HAP-1 (cell line): ENCODE measurements at places on chromosomes 13 and 19.

DNA sequence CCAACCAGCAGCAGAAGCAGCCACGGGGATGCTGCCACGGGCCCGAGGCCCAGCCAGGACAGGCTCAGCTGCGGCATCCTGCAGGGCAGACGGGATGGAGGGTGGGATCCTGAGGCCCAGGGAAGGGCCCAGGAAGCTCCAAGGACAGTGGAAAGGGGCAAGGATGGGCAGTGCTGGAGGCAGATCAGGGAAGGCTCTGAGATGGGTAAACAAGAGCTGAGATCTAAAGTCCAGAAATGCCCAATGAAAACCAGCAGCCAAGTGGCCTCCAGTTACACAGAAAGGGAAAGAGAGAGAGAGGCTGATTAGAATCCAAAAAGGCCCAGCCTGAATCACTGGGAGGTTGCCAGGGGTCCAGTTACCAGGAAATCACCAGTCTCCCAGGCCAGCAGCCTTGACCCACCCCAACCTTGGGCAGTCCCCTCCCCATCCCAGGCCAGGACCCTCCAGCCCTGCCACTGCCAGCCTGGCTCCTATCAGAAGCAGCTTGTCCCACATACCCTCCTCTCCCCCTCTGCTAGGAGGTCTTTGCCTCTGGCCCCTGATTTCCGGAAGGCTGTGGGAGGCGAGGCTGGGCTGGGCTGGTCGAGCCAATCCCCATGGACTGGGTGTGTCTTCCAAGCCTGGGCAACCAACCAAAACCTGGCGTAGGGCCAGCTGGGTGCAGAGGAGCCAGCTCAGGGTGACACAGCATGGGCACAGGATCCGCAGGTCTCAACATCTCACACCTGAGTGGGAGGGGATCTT is at the start of gene CYP4F11:
Gene CYP4F11, minus strand, starts transcription at position 198 of the 747 bp plus-strand sequence. Its CDS starts 121 bp downstream, at position 77.
- no peak for DNase-seq

GRCh38 chr13:52112591-52112990 is 16.3 kb downstream of the NEK5 start:
- DNase-seq, result no peak

DNA sequence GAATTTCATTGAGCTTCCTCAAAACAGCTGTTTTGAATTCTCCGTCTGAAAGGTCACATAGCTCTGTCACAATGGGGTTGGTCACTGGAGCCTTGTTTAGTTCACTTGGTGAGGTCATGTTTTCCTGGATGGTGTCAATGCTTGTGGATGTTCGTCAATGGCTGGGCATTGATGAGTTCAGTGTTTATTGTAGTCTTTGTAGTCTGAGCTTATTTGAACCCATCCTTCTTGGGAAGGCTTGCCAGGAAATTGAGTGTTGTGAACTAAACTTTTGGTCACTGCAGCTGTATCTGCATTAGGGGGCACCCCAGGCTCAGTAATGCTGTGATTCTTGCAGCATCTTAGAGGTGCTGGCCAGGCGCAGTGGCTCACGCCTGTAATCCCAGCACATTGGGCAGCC is 22.0 kb downstream of the BLOC1S3 start:
- DNase-seq, result peak; percentile 51

- DNase-seq, result no peak
Observed at GRCh38 chr19:6074709-6075403, 35.4 kb downstream of the RFX2 start.

GRCh38 chr19:43470288-43470687 is 4.9 kb upstream of the LYPD3 start:
- no peak for DNase-seq

DNA sequence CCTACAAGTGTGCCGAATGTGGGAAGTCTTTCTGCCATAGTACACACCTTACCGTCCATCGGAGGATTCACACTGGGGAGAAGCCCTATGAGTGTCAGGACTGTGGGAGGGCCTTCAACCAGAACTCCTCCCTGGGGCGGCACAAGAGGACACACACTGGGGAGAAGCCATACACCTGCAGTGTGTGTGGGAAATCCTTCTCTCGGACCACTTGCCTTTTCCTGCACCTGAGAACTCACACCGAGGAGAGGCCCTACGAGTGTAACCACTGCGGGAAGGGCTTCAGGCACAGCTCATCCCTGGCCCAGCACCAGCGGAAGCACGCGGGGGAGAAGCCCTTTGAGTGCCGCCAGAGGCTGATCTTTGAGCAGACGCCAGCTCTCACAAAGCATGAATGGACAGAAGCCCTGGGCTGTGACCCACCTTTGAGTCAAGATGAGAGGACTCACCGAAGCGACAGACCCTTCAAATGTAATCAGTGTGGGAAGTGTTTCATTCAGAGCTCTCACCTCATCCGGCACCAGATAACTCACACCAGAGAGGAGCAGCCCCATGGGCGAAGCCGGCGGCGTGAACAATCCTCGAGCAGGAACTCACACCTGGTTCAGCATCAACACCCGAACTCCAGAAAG is 10.3 kb upstream of the ERVK3-1 start:
- DNase-seq, result no peak

GRCh38 chr13:110690516-110690915 is 15.4 kb downstream of the CARS2 start:
- DNase-seq, result no peak

DNA sequence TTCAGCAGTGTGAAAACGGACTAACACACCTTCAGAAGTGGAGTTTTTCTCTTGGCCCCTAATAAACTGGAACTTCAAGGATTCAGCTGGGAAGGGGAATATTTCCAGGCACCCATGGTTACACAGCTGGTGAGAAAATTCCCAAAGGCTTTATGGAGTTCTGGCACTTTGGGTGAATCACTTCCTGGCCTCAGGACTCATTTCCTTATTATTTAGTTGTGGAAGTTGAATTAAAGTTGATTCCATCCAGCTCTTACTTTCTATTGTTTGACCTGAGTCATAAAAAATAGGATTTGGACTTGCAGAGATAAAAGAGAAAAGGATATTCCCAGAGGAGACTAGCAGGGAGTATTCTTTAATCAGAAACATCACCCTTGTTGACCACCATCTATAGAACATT is 882.1 kb downstream of the UQCRFS1 start:
- no peak for DNase-seq

DNA sequence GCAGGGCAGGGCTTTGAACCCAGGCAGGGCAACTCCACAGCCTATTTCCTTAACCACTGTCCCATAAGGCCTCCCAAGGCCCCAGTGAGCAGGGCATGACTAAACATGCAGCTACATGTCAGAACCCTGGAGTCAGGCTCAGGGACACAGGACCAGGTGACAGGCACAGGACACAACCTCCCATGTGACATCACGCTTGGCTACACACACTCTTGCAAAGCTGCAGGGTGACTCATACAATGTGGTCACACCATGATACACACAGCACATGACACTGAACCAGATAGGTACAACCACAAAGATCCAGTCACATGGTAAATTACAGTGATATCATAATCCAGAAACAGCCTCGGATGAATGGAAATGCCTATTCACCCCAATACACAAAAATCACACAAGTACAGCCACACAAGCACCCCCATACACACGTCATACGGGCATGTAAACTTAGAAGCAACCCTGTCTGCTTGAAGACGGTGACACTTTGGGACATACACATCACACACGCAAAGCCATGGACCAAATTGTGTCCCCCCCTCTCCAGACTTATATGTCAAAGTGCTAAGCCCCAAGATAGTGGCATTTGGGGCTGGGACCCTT is 14.5 kb downstream of the KLK4 start:
- DNase-seq, result no peak

DNA sequence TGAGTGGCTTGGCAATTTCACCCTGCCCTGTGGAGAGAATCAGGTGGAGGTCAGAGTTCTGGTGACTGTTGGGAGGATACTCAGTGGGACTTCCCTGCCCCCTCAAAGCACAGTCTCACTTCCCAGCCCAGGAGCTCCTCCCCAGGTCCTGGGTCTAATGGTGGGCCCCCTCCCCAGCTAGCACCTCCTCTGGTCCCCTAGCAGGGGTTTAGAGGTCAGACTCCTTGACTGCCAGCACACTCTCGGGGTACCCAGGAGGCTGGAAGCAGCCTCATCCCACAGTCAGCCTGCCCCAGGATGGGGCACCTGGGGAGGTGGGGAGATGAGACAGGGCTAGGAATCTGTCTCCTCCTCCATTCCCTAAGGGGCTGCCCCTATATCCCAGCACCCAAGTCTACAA is 65.2 kb downstream of the COLGALT1 start:
- DNase-seq, result no peak

GRCh38 chr13:110129076-110129475 is 177.9 kb downstream of the COL4A1 start:
- no peak for DNase-seq

- DNase-seq, result peak; percentile 10
Observed at GRCh38 chr13:97849305-97849704, 104.2 kb upstream of the IPO5 start.

- DNase-seq, result peak; percentile 53
Observed at GRCh38 chr13:112391746-112392145, 15.6 kb downstream of the SPACA7 start.
